ENCODE measurements at places on chromosomes 2 and 18.

- DNase-seq, result no peak
Observed at GRCh38 chr2:16003809-16004208, 63.5 kb downstream of the MYCN start.

DNA sequence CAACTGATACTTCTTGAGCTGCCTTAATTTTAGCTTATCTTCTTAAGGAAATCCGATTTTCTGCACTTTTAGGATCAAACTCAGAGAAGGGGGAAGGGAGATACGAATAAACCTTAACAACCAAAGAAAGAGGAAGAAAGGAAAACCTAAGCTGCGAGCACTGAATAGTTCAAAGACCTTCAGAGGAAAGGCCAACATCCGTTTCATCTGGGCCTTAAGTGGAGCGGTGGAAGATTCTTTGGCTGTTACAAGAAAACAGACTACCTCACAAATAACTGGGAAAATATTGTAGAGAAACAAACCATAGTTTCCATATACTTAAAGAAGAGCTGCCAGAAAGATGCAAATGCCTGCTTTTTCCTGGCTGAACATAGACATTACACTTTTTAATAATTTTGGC, 43.6 kb downstream of the VIT start:
- no peak for DNase-seq

GRCh38 chr2:150607390-150607811, 119.9 kb upstream of the RND3 start:
- DNase-seq, result no peak

GRCh38 chr2:130374587-130375290, 18.9 kb downstream of the PTPN18 start:
- DNase-seq, result no peak

DNA sequence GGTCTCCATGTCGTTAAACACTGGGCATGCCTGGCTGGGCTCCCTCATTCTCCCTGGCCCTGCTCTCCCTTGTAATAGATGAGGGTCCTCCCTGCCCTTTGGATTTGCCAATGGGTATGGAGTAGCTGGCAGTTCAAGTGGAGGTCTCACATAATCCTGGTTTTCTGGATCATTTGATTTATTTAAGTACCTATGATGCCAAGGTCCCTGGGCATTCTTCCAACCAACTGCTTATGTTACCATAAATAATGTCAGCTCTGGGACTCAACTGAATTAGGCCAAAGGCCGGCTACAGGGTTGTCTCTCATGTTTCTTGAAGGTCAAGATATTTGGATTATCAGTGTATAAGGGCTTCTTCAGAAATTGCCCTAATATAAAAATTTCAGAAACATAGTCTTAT, 104.9 kb upstream of the LYPD6 start:
- no peak for DNase-seq

- DNase-seq, result no peak
Observed at GRCh38 chr2:218281449-218281848, 10.9 kb downstream of the TMBIM1 start.

DNA sequence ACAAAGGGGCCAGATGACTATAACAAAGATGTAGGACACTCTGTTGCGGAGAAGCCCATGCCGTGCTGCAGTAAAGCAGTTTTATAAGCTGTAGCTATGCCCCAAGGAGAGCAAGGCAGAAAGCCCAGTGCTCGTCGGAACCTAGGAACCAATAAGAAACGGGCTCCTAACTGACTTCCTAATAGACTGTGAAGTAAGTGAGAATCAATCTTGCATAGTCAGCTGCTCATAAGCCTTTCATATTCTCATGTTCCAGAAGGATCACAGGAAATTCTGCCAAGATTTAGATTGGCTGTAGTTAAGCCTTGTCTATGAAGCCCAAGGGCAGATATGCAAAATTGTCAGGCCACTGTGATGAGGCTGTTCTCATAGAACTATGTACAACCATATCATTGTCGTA, 98.4 kb downstream of the RTTN start:
- no peak for DNase-seq

- DNase-seq, result no peak
Observed at GRCh38 chr18:78352910-78353309, 626.7 kb upstream of the SALL3 start.

DNA sequence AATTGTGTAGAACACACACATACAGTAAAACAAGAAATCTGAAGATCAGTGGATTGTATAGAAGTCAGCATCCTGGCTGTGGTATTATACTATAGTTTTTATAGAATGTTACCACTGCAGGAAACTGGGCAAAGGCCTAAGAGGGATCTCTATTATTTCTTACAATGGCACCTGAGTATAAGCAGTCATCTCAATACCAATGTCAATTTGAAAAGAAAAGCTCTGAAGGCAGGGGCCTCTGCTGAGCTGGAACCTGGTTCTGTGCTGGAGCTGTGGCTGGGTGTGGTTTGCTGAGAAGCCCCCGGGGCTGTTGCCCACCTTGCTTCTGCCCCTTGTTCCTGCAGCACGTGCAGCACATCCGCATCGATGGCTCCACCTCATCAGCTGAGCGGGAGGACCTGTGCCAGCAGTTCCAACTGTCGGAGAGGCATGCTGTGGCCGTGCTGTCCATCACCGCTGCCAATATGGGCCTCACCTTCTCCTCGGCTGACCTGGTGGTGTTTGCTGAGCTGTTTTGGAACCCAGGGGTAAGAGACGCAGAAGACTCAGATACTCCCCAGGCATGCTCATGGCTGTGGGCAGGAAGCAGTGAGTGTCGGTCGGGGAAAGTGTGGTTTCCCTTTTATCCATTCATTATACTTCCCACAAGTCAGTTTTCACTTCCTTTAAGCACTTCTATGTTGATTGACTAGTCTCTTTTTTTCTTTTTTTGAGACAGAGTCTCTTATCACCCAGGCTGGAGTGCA, 23.5 kb upstream of the RPL37A start:
- no peak for DNase-seq

DNA sequence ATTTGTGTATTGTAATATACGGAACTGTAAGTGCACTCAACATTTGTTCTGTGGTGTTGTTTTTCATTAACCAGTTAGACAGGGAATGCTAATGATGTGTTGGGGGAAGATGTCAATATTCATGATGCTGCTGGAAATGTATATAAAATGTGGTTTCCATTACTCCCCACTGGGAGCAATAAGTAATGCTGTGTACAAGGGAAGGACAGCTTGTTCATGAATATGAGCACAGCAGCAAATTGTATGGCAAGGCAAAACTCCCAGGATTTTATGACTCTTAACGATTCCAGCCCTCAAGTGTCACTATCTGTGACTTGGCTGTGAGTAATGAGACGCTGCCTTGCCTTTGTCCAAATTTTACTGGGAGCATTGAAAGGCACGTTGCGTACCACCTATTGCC, 312.4 kb upstream of the DDX18 start:
- no peak for DNase-seq

DNA sequence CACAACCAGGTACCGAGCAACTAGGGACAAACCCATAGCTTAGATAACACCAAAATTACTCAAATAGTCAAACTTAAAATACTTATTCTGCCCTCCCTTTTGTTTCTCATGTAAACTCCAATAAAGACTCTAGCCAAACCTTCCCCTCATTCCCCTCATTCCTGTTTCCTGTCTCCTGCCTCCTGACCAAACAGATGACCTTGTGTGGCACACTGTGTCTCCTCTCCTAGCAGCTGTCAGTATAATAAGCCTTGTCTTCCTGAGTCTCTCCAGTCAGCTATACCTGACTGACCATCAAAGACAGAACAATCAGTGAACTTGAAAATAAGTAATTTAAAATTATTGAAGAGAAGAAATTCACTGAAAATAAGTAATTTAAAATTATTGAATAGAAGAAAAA, 14.3 kb downstream of the SULT1C4 start:
- DNase-seq, result no peak

- no peak for DNase-seq
Observed at GRCh38 chr2:210224591-210224940, 681 bp downstream of the ACADL start.

DNA sequence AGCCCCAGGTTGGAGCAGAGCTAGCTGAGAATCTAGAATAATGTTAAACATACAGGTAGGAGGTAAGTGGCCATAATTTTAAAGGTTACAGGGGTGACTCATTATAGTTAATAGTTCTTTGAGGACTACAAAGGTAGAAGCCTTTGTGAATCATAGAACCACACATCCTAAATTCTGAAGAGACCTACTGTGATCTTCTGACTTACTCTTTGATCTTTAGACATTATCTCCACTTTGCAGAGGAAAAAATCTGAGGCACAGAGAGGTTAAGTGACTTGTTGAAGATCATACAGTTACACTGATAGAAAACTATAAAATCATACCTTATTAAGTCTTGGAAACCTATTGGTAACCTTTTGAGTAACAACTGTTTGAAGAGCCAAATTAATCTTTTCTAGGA, 1051.3 kb upstream of the NRXN1 start:
- no peak for DNase-seq

GRCh38 chr2:42862669-42863185, 70.3 kb upstream of the HAAO start:
- DNase-seq, result no peak

DNA sequence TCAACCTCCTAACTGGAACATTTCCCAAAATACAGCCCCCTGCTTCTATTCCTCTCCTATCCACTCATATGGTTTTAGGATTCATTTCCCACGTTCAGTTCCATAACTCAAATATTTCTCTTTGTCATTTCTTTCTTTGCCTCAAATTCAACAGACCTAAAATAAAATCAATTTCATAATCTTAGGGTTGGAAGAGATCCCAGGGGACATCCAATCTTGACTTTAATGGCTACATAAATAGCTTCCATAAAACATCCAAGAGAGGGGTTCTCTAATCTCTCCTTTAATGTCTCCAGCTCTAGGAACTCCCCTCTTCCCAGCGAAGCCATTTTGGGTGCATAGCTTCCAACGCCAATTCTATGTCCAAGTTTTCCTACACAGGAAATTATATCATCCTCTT, 33.8 kb downstream of the RBKS start:
- no peak for DNase-seq
